Activated naive CD4-positive, alpha-beta T cell treated with Interleukin-2 at 50 U/mL for 16 hours (primary cell): ENCODE measurements at places on chromosomes 7 and 10.

GRCh38 chr10:6667679-6668270 is 87.7 kb upstream of the PRKCQ start:
- DNase-seq = peak; percentile 53

DNA sequence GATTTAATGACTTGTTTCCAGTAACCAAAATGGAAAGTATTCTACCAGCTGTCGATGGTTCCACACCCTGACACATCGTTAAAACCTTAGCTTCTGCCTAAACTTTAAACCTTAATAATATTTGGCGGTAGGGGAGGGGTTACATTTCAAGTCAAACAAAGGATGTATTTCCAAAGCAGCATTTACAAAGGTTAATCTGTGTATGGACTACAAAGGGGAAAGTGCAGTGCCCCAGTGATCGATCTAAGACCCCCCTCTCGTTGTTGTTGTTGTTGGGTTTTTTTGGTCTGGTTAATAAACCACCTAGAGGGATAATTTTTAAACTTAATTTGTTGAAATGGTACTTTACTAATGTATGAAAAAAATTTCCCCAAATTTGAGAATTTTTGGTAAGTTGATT is 1.1 kb upstream of the STEAP2 start:
- no peak for DNase-seq

DNA sequence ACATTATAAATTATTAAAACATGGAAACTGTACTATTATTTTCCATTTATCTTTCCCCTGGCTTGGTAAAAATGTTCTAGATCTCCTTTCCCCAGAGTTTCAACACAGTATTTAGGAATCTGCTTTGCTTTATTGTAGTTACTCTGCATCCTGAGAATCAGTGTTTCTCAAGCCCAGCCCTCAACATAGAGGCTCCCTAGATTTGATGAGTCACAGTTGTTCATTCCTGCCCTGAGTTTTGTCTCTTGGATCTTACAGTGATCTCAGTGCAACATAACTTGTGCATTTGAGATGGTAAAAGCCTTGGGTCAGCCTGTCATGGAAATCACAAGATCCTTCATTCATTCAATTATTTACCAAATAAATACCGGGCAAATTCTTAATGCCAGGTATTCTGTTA is 63.0 kb downstream of the VAX1 start:
- no peak for DNase-seq

GRCh38 chr10:23294638-23295247 is 49.9 kb downstream of the C10orf67 start:
- DNase-seq = no peak

DNA sequence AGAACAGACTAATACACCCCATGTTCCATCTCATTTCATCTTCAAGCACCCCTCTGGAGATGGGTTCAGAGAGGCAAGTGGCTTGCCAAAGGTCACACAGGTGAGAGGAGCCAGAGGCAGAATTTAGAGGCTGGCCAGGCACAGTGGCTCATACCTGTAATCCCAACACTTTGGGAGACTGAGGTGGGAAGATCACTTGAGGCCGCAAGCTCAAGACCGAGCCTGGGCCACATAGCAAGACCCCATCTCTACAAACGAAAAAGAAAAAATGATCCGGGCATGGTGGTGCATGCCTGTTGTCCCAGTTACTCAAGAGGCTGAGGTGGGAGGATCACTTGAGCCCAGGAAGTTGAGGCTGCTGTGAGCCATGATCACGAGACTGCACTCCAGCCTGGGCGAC is 34.7 kb upstream of the MYL10 start:
- DNase-seq = no peak

DNA sequence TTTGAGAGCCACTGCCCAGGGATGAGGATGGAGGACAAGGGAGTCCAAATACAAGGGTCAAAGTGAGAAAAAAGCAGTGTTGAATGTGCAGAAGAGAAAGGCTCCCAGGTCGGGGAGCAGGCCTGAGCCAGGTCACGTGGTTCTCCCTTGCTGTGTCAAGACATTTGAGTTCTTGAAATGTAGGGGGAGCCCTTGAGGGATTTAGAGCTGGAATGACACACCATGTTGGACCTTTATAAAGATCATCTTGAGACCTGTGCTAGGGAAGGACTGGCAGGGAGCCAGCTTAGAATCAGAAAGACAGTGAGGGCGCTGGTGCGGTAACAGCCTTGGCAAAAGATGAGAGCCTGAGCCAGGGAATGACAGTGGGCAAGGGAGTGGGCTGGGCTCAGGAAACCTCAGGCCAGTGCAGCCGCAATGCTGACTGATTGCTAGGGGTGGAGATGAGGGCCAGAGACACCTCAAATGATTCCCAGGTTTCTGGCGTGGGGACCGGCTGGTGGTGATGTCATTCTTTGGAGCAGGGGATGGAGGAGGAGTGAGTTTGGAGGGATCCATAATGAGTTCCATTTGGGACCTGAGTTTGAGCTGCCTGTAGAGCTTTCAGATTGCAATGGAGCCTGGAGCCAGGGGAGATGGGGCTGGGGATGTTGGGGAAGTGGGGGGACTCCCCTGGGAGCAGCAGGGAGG is 120.1 kb downstream of the PTPN20 start:
- DNase-seq = no peak

- no peak for DNase-seq
Measured at GRCh38 chr7:70135656-70136055, 537.4 kb downstream of the AUTS2 start.

- DNase-seq = no peak
Measured at GRCh38 chr7:129997285-129997684, 44.5 kb upstream of the UBE2H start.

- peak; percentile 29 for DNase-seq
Measured at GRCh38 chr10:43390759-43391158, 18.2 kb downstream of the HNRNPF start.

- no peak for DNase-seq
Measured at GRCh38 chr7:96718107-96719003, 8.7 kb upstream of the SEM1 start.

DNA sequence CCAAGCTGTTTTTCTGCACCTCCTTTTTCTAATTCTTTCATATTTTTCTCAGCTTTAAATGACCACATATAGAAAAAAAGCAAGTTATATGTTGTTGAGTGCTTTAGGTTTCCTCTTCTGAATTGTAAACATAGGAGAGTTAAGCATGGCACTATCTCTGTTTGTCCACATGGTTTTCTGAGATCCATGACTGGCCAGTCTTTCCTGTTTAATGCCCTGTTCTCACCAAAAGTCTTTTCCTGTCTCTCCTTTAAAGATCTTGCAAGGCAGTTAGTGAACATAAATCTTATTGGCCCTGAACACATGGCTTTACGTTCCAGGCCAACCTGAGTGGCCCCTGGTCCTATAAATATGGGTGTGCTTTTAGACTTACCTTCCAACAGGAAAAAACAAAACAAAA is 19.4 kb downstream of the TRPV5 start:
- DNase-seq = no peak

- no peak for DNase-seq
Measured at GRCh38 chr7:44167920-44168319, 21.3 kb downstream of the GCK start.

DNA sequence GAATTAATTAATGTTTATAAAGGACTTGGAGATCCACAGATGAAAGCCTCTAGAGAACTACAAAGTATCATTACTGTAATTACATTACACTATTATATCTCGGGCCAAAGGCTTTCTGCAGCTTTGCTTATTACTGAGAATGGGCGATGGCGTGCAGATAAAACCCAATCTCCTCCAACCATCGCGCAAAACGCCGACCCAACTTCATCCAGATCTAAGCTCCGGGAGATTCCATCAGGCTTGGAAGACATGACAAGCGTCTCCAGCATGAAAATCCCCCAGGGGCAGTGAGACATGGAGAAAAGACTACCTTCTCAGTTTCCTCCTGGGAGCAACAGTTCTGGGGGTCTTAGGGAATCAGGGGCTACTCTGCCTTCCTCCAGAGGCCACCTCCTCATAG is 42.2 kb upstream of the CUX1 start:
- no peak for DNase-seq

DNA sequence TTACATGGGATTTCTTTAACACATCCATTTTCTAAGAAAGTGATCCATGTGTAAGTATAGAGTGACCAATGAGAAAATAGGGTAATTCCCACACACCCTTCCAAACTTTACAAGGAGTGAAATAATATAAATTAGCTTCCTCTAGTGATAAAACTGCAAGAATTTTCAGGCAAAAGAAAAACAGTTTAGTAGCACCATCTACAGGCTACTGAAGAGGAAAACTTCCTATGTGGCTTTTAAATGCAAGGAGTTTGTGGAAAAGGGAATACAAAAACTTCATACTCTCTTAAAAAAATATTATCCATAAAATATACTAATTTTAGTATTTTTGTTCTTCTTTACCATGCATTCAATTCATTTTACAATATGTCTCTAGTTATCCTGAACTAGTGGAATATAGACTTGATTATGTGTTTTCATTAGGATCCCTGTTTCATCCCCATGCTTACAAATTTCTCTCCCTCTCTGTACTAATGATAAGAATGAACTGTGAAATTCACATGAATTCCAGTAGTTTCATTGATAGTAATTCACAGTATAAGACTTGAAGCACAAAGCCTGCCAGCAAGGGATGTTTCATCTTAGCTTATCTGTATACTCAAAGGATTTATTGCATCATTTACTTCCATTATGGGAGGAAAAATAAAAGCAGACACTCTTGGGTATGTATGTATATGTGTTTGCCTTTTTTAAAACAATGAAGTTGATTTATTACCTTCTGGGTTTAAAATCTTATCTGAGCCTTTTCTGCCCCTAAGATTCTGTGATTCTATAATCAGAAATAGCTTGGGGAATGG is 442.9 kb downstream of the AUTS2 start:
- no peak for DNase-seq

- DNase-seq = peak; percentile 8
Measured at GRCh38 chr10:68897336-68897741, 3.8 kb upstream of the DDX50 start.

GRCh38 chr10:124336186-124336585 is 82.5 kb downstream of the OAT start:
- DNase-seq = no peak

- DNase-seq = no peak
Measured at GRCh38 chr7:149218469-149219420, 20.7 kb upstream of the ZNF212 start.

GRCh38 chr7:128234476-128235026 is 6.5 kb upstream of the LEP start:
- DNase-seq = no peak

- no peak for DNase-seq
Measured at GRCh38 chr10:88386204-88386788, 196.8 kb downstream of the RNLS start.

DNA sequence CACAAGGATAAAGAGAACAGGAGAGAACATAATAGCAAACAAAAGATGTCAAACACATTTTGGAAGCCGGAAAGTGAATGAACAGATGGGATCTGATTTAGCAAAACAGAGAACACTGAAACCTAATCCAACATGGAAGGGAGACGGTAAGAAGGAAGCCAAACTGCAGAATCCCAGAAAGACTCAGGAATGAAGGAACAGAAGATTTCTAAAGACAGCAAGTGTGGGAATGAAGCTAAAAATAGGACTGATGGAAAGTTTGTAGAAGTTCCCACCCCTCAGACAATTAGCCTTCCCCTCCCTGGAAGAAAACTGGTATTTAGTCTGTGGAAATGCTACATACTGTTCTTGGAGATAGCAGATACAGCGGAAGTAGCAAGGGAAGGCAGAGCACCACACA is 40.8 kb downstream of the SLC16A12 start:
- DNase-seq = no peak

DNA sequence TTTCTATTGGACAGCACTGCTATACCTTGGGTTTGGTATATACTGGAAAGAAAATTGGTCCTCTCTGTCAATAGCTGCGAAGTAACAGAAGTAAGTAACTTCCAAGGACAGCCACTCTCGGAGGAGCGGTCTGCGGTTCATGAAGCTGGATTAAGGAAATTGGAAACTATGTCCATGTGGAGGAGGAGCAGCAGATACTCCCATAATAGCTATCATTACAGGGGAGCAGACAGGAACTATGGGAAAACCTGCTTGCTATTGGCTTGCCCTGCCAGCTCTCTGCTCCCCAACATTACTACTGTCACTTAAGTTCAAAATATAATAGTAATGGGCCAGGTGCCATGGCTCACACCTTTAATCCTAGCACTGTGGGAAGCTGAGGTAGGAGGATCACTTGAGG is 83.9 kb upstream of the TRIL start:
- no peak for DNase-seq

GRCh38 chr7:48298779-48299178 is 127.5 kb downstream of the ABCA13 start:
- DNase-seq = no peak

- DNase-seq = no peak
Measured at GRCh38 chr7:81932936-81933335, 163.1 kb upstream of the HGF start.

DNA sequence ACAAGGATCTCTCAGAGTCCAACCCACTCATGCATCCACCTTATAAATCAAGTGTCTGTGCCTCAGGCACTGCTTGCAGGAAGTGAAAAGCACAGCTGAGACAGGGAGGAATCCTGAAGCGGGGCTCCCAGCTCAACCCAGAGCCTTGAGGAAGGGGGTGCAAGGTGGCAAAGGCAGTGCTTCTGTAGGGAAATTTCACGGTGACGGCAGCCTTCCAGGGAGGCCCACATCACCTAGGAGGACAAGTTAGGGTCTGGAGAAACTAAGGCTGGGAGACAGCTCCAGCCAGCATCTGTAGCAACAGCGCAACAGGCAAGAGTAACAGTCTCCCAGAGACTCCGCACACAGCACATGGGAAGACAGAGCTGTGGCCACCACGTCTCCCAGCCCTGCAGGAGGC is 2.7 kb downstream of the AOC1 start:
- no peak for DNase-seq

DNA sequence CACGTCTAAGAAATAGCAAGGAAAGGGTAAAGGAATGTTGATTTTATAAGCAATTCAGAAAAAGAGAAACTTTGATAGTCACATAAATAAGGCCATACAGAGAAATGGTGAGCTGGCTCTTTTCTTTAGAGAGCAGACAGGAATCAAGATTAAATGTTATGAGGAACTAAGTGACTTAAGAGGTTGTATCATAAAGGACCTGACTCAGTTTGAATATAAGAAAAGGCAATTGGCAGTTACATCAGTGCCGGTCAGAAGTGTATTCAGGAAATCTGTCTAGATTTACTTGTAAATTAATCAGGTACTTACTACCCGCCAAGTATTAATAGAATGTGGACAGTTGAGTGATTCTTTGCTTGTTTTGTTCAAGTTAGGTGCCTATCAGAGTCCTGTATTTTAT is 2.1 kb downstream of the MRPL32 start:
- no peak for DNase-seq

GRCh38 chr10:90306187-90306586 is 551.7 kb downstream of the HTR7 start:
- no peak for DNase-seq

DNA sequence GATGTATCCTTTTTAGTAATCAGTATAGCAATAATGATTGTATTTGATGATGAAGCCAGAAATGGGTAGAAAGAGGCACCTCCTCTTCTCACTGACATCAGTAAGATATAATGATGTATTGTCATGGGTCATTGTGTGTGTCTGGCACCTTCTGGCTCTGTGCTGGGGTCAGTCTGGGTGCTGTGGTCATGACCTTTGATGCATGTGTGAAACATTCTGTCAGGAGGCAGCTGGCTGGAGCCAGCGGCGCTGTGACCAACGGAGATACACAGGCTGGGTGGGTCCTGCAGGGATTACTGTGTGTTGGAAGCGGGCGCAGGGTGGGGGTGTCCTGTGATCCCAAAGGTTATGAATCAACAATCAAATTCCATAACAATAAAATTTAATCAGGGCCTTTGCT is 35.2 kb downstream of the EEPD1 start:
- no peak for DNase-seq
